ENCODE measurements at places on chromosomes 7 and 10. TPM values are rescaled to one million over a fixed set of nuclear protein-coding genes. Genes with fewer than 3 reads are reported as not detected.

- no peaks in the 10 kb centered on the region for H3K36me3 ChIP-seq
- H3K4me3 ChIP-seq, result no peak overlapping the region
- no peaks in the 10 kb centered on the region for H3K27me3 ChIP-seq
- H3K27ac ChIP-seq, result no peak overlapping the region
- H3K4me1 ChIP-seq, result no peaks in the 10 kb centered on the region
- peak; percentile 44 for DNase-seq
These were observed 324.6 kb downstream of the ATRNL1 start for GRCh38 chr10:115417585-115418265.

Gene CCDC7
- 18.0 TPM for total RNA-seq

DNA sequence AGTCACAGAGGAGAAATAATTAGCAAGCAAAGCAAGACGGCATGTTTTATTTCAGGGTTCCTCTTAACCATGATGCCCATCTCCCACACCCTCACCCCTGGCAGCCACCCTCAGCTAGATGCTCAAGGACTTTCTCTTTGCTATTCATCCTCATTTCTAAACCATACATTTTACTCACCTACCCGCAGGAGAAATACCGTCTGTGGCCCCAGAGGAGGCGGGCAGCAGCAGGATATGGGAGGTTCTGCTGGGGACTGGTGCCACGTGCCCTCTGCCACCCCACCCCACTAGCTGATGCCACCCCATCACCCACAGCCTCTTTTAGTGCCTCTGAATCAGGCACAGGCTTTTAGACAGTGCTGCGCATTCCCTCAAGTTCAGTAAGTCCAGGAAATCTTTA, 168.7 kb upstream of the ITGB1 start:
- no peak overlapping the region for H3K4me3 ChIP-seq
- peaks cover 28% of the 10 kb centered on the region for H3K4me1 ChIP-seq
- DNase-seq, result no peak
- no peaks in the 10 kb centered on the region for H3K27me3 ChIP-seq

GRCh38 chr10:123774132-123774742, 108.1 kb downstream of the GPR26 start:
- DNase-seq, result no peak
- H3K4me3 ChIP-seq, result no peak overlapping the region
- no peak overlapping the region for H3K27ac ChIP-seq
- no peaks in the 10 kb centered on the region for H3K4me1 ChIP-seq
- H3K36me3 ChIP-seq, result no peaks in the 10 kb centered on the region

Gene FIGNL1
- total RNA-seq, result 5.9 TPM

Gene SPDYE16
- 0.17 TPM for total RNA-seq

Data from fibroblast of lung (primary cell).